Activated naive CD4-positive, alpha-beta T cell treated with anti-CD3 and anti-CD28 coated beads for 36 hours (primary cell): ENCODE measurements at places on chromosomes 16 and 17. TPM values are rescaled to one million over a fixed set of nuclear protein-coding genes. Genes with fewer than 3 reads are reported as not detected.

GRCh38 chr17:4394208-4395110 is 28.0 kb upstream of the UBE2G1 start:
- no peak for DNase-seq

FAM171A2 gene
- 0.12 TPM for total RNA-seq

DNA sequence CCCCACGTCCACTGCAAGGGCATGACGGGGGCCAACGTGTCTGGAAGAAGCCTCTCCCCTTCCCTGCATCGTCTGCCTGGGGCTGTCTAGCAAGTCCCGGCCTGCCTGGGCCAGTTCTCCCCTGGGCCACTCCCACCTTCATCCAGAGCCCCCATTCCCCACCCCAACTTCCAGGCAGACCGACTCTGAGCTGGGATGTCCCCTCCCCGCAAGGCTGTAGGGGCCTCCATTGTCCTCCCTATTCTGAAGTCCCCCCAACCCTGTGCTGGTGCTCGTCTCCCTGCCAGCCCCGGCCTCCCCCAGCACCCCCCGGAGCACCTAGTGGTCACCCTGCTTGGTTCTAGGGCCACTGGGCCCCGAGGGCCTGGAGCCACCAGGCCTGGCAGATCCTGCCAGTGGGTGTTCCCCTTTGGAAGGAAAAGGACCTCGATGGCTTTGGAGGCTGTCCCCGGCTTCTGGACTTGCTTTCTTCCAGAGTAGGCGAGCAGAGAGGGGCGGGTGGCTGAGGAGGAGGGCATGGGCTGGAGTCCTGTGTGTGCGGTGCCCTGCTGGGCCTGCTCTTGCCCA is 4.8 kb downstream of the GLIS2 start:
- no peak for DNase-seq

MRPL58 gene
- 60.6 TPM for total RNA-seq

- DNase-seq, result no peak
Measured at GRCh38 chr16:11406177-11406560, 60.9 kb downstream of the RMI2 start.

- no peak for DNase-seq
Measured at GRCh38 chr17:41777574-41778188, 8.8 kb downstream of the JUP start.

KRTAP9-2 gene
- not detected for total RNA-seq

- DNase-seq, result no peak
Measured at GRCh38 chr17:69078864-69079263, 18.1 kb upstream of the ABCA9 start.

GRCh38 chr17:81961087-81961511 is at the start of gene NOTUM:
TSS of gene NOTUM (minus strand) at chr17:81961187. CDS start at chr17:81960909, 278 bp downstream.
- DNase-seq, result no peak

DNA sequence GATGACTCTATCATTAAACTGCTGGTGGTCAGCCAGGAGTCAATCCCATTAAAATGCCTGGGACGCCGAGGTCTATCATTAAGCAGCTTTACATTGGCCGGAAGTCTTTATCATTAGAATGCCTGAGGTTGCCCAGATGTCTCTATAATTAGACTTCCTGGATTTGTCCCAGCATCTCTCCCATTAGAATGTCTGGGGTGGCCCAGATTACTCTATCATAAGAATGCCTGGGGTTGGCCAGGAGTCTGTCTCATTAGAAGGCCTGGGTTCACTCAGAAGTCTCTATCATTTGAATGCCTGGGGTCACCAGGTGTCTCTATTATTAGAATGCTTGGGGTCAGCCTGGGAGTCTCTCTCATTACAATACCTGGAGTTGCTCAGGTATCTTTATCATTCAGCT is 2227.2 kb downstream of the TP53TG3F start:
- no peak for DNase-seq

SPN gene
- total RNA-seq, result 53.2 TPM

DNA sequence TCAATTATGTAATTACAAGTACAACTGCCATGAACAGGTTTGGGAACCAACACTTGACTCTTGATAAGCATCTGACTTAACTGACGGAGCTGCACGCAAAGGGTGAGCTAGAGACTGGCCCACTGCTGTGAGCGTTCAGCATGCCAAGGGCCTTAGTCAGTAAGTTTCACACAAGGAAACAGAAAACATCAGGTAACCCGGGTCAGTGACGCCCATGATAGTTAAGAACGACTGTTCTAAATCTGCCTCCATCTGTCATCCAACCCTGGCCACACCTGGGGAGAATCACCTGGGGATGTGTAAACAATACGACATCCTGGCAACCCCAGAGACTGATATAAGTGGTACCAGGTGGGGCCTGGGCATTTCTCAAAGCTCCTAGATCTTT is 12.3 kb downstream of the SMIM5 start:
- DNase-seq, result no peak

GRCh38 chr16:732936-733335 is 6.0 kb downstream of the HAGHL start:
- no peak for DNase-seq

DNA sequence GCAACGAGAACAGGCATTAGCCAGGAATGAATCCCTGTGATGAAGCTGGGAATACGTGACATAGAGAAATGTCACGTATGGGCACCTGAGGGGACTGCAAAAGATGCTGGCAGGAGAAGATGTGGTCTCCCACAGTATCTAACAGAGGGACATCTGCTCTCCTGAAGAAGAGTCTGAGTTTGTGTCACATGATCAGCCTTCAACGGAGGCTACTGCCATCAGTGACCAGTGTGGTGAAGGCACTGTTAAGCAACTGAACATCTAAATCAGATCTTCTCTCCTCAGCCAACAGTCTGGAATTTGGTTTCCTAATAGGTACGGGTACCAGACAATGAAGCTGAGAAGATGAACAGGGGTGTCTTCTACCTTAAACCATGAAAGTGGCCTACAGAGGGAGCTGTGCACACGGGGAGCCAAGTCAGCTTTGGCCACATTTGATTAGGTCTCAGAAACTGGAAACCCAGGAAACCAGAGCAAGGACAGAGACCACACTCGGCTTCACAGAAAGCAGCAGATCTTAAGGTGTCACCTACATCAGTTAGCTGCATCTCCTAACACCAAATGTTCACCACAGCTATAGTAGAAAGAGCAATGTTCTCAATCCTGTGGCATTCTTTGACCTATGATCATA is 41.8 kb downstream of the BRD7 start:
- peak; percentile 81 for DNase-seq

GLP2R gene
- not detected for total RNA-seq

DNA sequence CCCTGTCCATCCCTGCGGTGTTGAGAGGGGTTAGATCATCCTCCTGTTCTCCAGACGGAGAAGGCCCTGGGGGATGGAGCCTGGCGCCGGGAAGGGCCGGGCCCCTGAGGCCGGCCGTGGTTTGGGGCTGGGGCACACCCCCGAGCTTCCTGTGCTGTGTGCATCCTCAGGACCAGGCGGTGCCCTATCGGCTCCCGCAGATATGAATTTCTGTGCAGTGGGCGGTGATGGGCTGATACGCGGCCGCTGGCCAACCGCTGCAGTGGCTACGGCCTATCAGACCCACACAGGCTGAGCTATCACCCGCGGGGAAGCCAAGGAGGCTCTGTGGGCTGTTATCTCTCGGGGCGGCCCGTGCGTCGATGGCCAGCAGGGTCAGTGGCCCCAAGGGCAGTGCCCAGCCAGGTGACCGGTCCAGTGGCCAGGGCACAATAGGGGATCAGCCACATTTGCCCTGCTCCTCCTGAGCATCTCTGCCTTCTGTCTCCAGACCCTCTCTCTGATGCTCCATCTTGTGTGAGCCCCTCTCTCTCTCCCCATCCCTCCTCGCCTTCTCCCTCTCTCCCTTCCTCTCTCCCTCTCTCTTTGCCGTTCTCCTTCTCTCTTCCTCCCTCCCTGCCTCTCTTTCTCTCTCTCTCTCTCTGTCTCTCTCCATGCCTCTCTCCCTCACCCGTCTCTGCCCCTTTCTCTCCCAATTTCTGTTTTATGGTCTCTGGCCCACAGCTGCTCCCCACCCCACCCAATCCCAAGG is 38.7 kb downstream of the ZFPM1 start:
- no peak for DNase-seq

- DNase-seq, result no peak
Measured at GRCh38 chr16:81995651-81996050, 15.6 kb downstream of the SDR42E1 start.

- DNase-seq, result no peak
Measured at GRCh38 chr16:48501516-48502377, 108.2 kb downstream of the N4BP1 start.

DNA sequence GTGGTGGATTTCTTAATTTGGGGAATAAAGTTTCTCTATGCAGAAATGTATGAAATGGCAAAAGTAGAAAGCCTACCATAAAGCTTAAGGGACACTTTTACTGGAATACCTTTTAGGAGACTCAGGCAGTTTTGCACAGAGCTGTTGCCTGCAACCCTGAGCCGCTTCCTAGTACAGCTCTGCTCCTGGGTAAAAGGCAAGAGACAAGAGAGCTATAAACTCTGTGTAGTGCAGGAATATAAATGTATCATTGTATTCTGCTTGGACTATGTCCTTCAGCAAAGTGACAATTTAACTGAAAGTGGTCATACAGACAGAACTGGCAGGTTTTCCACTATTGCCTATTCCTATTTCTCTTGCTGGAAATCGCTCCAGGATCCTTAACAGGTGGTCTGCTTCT is 65.3 kb upstream of the MYOCD start:
- no peak for DNase-seq

EEF2K gene
- 9.8 TPM for total RNA-seq

CSNK1D gene
- 100 TPM for total RNA-seq

DNA sequence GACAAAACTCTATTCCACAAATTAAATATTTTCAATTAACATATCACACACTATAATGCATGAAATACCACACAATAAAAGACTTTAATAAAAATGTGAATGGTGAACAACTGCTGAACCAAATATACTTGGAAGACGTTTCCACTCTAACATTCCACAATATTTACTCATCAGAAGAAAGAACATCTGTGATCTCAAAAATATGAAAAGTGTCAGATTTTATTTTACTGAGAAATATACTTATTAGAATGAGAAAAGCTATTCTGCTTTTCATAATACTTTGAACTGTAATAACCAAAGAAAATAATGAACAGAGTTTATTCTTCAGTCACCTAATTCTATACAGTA is 181.8 kb upstream of the AXIN2 start:
- DNase-seq, result no peak

GRCh38 chr16:56865394-56866062 is 521 bp downstream of the SLC12A3 start:
- no peak for DNase-seq

- peak; percentile 62 for DNase-seq
Measured at GRCh38 chr17:79808763-79809529, 12.1 kb upstream of the CBX8 start.

DNA sequence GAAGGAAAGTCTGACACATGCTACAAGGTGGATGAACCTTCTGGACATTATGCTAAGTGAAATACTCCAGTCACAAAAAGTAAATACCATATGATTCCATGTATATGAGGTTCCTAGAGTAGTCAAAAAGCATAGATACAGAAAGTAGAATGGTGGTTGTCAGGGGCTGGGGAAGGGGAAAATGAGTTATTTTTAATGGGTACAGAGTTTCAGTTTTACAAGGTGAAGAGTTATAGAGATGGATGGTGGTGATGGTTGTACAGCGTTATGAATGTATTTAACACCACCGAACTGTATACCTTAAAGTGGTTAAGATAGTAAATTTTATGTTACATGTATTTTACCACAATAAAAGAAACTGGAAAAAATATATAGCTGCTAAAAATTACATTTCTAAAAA is 17.9 kb downstream of the RAD51D start:
- no peak for DNase-seq

GRCh38 chr17:80005360-80006338 is 30.0 kb downstream of the TBC1D16 start:
- DNase-seq, result peak; percentile 68

DNA sequence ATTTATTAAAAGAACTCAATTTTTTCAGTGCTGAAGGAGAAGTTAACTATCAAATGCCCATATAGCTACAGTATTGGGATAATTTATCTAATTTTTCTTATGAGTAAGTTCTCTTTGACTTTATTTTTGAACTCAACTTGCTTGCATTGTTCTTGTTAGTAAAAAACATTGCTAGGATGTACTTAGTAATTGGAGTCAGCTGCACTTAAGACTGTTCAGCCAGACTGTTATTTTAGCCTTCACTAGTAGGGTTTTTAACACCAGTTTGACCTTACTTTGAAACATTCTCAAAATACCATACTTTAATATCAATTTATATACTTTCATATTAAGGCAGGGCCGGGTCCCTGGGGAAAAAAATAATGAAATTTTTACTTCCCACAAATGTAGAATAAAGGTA is 256.6 kb upstream of the TBX2 start:
- DNase-seq, result no peak

ICAM2 gene
- total RNA-seq, result 41.9 TPM

TOX3 gene
- not detected for total RNA-seq

DNA sequence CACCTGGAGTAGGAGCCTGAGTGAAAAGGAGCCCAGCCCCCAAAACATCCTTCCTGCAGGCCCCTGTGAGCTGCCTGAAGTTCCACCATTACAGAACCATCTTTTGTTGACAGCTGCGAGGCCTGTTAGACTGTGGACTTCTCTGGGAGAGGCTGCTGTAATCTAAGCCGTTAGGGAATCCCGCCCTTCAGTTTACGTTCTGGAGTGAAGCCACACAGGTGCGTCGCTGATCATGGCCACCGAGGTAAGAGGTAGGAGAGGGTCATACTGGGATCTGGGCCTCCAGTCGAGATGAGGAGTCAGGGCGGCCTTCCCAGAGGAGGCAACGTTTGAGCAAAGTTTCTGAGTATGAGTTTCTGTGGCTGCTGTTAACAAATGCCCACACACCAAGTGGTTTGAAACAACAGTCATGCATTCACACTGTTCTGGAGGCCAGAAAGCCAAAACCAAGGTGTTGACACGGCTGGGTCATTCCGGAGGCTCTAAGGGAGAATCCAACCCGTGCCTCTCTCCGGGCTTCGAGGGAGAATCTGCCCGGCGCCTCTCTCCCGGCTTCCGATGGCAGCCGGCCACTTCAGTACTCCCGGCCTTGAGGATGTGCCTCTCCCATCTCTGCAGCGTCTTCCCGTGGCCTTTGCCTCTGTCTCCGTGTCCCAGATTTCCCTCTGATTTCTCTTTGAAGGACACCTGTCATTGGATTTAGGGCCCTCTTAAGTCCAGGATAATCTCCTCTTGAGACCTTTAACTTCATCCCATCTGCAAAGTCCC is 26.6 kb upstream of the ATP2C2 start:
- DNase-seq, result no peak

MSLN gene
- not detected for total RNA-seq

GRCh38 chr17:58614859-58615459 is 76.9 kb downstream of the TEX14 start:
- no peak for DNase-seq

GRCh38 chr16:86625029-86625428 is 46.7 kb downstream of the FOXL1 start:
- DNase-seq, result no peak

DNA sequence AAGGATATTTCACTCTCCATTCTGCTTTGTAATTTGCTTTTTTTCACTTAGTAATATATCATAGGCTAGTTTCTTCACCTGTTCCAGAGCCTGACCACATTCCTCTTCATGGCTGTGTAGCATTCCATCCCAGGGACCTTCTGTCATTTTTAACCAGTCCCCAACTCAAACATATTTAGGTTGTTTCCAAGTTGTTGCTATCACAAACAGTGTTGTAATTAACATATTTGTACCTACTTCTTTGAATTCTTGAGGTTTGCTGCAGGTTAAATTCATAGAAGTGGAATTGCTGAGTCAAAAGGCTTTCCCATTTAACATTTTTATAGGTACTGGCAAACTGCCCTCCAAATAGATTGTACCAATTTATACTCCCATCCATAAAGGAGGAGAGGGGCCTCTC is 65.1 kb upstream of the MED9 start:
- no peak for DNase-seq
